ENCODE measurements at places on chromosomes 2 and 18.

GRCh38 chr2:198571393-198571792 is 767.0 kb downstream of the PLCL1 start:
- DNase-seq: no peak

DNA sequence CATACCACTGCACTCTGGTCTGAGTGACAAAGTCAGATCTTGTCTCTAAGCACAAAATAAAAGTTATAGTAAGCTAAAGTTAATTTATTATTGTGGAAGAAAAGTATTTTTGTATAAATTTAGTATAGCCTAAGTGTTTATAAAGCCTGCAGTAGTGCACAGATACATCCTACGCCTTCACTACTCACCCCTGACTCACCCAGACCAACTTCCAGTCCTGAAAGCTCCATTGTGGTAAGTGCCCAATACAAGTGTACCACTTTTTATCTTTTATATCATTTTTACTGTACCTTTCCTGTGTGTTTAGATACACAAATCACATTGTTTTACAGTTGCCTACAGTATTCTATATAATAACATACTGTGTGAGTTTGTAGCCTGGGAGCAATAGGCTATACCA is 57.5 kb downstream of the UBE2E3 start:
- no peak for DNase-seq

GRCh38 chr2:18404708-18405107 is 155.7 kb downstream of the RDH14 start:
- DNase-seq: no peak

DNA sequence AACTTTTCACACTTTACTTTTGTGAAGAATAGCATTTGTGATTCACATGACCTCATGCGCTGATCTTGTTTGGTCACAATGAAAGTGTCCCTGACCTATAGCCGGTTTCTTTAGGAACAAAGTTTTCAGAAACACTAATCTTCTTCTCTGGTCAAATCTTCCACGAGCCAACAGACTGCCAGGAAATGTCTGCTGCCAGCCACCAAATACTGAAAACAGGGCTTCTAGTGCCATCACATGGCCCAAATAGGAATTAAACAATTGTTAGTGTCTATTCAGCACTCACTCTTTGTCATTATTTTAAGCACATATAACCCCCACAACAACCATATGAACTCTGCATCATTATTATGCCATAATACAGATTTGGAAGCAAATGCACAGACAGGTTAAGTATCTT is 286.5 kb upstream of the SYT4 start:
- DNase-seq: no peak

DNA sequence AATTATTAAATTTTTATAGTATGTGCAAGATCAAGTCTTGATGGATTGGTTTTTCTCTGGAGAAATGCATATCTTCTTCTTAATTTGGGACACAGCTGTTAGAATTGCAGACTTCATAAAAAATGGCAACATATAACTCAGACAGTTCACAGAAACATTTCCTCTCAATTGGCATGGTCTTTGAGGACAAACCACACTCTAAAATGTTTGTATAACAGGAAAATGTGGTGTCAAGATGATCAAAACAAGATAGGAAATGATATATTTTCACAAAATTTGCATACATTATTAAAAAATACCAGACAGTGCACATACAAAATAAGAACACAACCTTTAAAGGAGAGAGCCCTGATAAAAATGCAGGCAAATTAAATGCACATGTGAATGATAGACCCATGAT is 63.9 kb downstream of the ICOS start:
- DNase-seq: no peak

DNA sequence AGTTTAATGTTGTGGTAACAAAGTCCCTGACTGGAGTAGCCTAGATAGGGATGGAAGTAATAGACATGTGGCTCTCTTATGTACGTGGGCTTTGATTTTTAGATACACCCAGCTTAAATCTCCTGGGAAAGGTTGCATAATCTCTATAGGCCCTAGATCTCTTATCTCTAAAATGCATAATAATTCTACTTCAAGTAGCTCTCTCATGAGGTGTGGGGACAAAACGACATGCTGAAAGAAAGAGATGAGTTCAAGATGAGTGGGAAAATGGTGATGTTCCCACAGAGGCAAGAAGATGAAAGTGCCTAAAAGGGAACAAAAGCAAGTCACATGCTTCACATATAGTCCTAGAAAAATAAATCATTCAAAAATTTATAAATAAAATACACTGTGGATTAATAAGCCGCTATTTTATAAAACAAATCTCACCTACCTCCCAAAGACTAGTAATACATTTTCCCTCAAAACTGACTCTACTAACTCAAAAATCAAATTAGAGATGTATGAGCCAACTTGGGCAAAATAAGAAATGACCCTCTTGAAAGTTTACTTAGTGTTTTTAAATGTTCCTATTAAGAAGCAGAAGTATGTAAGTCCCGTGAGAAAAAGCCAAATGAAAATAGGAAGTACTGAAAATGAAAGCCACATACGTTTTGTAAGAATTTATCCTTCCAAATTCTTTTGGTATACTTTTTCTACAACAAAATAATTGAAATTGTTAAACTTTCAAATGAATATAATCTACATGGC is 148.2 kb upstream of the ITGA4 start:
- no peak for DNase-seq

GRCh38 chr18:62033756-62034155 is 140.9 kb upstream of the RNF152 start:
- DNase-seq: no peak

GRCh38 chr2:10839813-10840212 is 27.2 kb upstream of the PDIA6 start:
- DNase-seq: peak; percentile 47

DNA sequence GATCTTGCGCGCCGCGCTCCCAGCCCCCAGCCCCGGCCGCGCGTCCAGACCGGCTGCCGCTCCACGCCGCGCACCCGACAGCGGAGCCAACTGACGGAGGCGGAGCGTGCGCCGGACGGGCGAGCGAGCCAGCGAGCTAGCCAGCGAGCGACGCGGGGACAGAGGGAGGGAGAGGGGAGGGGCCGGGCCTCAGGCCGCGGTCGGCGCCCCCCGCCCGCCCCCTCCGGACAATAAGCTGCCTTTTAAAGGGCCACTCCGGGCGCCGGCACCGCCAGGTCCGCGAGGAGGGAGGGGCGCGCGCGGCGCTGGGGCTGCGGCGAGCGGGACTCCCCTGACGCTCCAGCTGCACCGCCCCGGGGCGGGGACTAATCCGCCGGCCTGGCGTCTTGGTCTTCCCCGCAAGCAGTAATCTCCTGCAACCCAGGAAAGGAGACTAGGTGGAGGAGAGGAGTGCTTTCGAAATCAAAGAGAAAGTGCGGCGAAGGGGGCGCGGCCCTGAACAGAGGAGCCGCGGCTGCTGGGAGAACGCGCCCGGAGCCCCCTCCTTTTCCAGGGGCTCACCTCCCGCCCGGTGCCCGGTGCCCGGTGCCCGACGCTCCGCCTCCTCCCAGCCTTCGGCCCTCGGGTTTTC is at the start of gene BIN1:
BIN1 (minus strand) TSS at position 164 of the 631 bp plus-strand sequence. CDS start 211 bp downstream, outside the sequence.
- DNase-seq: peak; percentile 82

GRCh38 chr2:150909613-150910012 is 352.1 kb downstream of the RBM43 start:
- DNase-seq: no peak

All from DND-41 (cell line).